Neural progenitor cell (in vitro differentiated cells): ENCODE measurements at places on chromosomes 2 and 18.

DNA sequence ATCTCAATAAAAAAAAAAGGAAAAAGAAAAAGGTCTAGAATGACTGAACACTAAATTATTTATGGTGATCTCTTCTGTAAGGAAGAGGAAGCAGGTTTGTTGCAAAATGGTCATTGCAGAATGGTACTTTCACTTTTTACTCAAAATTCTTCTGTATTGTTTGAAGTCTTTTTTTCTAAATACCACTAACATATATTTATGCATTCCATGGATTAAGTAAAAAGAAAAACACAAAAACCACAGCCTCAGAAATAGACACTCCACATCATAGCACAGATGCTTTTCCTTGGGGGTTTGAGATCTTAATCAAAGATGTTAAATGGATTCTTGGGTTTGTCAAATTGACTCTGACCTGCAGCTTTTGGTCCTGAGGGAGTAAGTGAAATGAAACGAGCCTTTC lies 47.4 kb downstream of the RHOB start:
- DNase-seq = no peak

DNA sequence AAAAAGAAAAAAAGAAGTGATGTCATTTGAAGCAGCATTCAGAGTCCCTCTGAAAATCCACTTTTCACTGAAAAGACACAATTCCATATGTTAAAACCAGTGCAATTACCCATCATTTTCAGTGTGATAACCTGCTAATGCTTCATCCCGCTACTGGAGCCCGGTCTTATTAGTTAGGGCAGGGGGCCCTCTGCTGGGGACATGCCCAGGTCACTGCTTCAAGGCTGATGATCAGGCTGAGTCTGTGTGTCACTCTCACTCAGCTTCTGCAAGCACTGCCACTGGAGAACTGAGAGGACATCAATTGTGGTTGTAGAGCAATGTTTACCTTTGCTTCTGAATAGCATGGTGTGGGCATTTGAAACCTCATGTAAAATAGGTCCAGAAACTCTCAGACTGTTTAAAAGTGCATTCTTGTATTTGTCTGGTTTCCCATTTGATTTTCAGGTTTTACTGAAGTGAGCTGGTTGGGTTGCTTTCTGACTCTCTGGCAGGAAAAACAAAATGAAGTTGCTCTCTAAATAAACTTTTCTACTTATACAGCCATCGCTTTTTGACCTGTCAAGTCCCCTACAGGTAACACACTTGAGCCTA lies 49.2 kb upstream of the NXPH2 start:
- DNase-seq = peak; percentile 82

GRCh38 chr2:9033385-9034168 lies 30.1 kb upstream of the MBOAT2 start:
- peak; percentile 42 for DNase-seq

DNA sequence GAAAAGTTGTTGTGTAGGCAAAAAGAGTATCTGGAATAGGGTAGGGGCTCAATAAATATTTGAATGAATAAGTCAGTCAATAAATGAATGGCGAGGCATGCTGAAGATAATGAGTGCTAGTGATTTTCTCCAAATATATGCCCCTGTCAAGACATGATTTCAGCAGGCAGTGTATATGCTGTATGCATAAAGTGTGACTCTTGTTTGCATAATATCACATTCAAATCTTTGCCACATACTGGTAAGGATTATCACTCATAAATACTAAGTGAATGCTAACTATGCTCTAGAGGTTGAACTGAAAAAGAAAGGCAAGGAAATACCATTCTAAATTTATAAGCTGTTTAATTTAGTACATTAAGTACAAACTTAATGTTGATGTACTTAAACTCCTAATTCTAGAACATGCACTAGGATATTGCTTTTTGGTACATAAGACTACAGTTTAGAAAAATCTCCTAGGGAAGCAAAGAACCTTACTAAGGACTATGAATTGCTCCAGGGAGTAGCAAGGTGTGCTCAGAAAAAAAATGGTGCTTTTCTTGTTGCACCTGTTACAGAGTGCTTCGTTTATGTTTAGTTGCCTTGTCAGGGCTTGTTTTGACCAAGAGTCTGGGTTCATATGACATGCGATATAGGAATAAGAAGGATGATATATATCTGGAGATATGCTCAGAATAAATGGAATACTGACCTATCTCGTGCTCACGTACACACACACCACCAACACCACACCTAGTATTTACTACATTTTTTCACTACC lies 224.0 kb upstream of the TANK start:
- DNase-seq = no peak

DNA sequence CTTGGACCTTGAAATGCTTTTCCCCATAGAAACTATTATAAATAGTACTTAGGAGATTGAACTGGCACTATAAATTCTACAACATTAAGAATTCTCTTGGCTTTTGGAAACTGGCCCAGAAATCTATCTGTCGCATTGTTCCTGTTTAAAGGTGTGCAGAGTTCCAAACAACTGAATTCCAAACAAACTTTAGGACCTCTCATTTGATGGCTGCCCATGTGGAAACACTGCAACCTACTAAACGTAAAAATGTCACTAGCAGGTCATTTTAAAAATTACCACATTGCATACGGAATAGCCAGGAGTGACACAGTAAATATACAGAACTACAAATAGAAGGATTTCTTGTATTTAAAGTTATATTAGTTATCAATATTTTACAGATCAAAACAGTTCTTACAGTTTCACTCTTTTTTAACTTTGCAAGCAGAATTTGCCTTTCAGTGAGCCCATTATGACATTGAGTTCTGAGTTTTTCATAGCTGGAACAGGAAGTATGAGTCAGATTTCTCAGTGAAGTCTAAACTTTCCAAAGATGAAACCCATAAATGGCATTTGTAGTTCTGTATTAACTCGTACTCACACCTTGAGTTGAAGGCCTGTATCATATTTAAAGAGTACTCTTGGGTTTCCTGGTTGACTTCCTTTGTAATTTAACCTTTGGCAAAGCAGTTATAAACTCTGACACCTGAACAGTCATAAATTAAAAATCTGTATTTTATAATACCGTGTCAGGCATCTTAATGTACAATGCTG lies 142.3 kb upstream of the BOD1L2 start:
- DNase-seq = no peak

DNA sequence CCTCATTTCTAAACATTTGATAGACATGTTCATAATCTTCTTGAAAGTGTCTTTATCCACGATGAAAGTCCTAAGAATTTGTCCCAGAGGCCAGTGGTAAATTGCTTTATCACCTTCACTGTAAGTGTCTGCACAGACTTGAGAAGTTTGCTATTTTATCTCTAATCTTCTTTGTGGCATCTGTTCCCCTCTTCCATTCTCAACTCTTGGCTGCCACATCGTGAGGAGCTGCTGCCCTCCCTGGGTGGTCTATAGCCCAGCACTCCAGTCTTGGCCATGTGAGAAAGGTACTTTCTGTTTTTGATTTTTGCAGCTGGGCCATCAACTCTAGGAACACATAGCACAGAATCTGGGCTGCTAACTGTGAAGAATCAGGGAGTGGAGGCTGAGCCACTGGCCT lies 45.5 kb downstream of the SLC14A2 start:
- no peak for DNase-seq

- DNase-seq = no peak
Observed at GRCh38 chr2:28142386-28142785, 250.3 kb upstream of the FOSL2 start.

DNA sequence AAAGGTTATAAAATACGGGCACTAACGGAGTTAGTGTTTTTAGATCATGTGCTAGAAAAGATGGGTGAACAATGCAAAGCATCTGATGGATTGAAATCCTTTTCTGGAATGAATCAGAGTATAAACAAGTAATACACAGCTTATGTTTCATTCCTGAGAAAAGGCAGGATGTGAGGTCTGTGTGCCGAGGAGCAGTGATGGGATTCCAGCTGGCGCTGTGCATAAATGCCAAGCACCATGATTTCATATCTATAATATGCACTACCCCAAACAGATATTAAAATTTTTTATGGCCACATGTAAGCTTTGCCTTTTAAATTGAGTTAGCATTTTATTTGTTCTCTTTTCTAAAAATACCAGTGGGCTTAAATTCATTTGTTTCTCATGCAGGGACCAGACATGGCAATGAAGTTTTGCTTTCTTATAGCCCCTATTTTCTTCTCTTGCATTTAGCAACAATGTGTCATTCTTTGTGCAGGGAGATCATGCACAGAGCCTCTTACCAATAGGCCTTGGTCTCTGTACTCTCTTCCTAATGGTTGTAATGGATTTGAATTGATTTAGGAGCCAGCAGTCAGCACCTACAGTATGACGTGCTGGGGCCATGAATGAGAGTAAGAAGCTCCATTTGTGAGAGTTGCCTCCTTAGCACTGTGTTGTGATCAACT lies 323.9 kb downstream of the SLC8A1 start:
- no peak for DNase-seq

DNA sequence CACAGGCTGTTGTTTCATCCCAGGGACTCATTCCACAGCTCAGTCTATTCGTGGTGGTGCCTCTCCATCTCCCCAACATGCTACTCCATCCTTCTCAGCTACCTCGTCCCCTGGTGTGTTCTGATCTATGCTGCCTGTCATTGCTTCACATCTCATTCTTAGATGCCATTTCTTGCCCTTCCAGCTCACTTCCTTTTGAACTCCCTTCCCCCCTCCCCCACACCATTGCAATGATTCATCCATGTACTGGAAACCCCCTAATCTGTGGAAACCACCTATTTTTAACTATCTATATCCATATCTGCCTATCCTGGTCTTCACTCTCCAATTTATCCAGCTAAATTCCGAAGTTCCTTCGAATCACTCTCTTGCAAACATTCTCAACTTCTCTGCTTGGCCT lies 65.7 kb upstream of the PARD3B start:
- no peak for DNase-seq

DNA sequence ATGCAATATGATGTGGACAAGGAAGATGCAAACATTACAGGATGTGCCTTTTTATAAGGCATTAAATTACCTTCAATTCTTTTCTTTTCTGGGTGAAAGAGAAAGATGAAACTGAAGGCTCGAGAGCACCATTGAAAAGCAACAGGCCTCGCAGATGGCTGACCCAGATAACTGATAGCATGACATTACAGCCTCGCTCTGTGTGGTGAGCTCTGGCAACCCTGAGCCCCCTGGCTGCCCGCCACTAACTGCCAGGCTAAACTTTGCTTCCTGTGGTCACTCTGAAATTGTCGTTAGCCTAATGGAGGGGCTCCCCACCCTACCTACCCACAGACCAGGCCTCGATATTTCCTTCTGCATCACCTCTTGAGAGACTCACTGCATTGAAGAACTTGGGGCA lies 516.8 kb upstream of the FANCL start:
- DNase-seq = no peak

DNA sequence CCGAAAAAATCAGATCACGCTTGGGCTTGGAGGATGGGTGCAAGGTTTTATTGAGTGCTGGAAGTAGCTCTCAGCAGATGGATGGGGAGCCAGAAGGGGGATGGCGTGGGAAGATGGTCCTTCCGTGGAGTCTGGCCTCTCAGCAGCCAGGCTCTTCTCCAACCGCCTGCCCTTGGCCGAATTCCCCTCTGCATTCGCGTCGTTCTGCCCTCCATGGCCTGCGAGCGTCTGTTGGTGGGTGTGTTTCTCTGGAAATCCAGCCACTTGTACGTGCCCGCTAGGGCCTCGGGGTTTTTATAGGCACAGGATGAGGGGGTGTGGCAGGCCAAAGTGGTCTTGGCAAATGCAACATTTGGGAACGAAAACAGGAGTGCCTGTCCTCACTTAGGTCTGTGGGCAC lies 815.2 kb downstream of the TSN start:
- no peak for DNase-seq

DNA sequence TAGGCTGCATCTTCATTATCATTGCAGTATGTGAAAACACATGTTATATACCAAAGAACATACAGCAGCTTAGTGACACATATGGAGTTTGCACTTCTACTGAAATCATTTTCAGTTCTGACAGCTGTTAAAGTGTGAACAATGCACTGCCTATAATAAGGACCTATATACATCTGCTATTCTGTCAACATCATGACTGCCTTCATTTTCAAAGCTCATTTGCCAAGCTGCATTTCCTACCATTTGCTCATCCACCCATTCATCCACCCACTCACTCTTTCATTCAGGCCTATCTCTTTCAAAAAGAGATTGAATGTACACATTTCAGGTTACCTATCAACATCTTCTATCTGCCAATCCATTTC lies 81.7 kb upstream of the STK17B start:
- DNase-seq = no peak

DNA sequence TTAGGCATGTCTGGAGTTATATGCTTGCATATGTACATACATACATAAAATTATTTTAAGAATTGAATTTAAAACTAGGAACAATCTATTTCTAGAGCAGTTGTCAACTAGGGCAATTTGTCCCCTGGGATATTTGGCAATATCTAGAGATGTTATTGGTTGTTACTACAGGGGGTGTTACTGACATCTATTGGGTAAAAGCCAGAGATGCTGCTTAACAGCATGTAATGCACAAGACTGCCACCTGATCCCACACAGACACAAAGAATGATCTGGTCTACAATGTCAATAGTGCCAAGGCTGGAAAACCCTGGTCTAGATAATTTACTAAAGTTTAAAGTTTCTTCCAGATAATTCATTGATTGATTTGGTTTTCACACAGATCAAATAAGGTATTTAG lies 185.3 kb downstream of the NYAP2 start:
- DNase-seq = peak; percentile 3

DNA sequence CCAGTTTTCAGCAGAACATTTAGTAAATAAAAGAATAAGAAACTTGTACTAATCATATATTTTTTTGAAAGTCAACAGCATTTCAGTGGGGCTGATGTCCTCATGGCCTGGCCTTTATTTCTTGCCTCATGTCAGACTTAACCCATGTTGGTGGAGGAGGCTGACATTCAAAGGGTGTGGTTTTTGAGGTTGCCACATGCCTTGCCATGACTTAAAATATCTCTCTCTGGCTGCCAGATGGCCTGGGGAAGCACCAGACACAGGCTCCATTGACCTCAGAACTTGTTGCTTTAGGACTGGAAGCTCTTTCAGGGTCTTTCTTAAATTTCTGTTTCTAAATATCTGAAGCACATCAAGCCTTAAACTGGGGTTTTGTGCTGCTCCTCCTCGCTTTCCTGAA lies 32.5 kb upstream of the CD28 start:
- DNase-seq = no peak

DNA sequence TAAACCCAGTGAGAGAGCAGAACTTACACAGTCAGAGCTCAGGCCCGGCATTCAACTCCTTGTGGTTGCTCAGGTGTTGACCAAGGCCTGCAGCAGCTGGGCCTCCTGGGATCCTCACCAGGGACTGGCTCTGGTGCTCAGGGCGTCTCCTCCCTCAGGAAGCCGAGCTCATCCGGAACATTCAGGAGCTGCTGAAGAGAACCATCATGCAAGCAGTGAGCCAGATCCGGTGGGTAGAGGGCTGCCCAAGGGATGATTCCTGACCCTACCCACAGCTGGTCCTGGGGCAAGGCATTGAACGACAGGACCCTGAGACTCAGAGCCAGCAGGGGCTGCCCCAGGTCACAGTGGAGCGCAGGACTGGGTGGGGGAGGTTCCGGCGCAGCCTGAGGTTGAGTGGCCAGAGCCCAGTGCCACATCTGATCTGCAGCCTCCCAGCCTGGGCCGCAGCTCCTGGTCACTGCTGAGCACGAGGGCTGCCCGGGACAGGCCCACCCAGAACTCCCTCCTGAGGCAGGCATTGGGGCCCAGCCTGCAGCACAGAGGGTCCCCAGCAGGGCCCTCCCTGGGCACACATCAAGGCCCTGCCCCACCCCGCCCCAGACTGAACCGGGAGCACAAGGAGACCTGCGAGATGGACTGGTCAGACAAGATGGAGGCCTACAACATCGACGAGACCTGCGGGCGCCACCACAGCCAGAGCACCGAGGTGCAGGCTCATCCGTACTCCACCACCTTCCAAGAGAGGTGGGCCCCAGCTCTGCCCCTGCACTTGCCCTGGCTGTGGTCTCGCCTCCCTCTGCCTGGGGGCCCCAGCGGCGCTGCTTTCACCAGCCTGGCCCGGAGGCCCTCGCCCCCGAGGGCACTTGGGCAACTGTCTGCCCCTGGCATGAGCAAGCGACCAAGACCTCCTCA lies 2.4 kb downstream of the TEKT4 start:
- DNase-seq = no peak
